ENCODE measurements at places on chromosomes 11 and 22. TPM values are rescaled to one million over a fixed set of nuclear protein-coding genes. Genes with fewer than 3 reads are reported as not detected.
A peak's percentile ranks its signal among the peaks of the same experiment; 100 is the strongest.

NRGN gene
- 30.7 TPM for total RNA-seq

GRCh38 chr11:132685174-132685611 is 847.1 kb downstream of the OPCML start:
- DNase-seq, result no peak

DNA sequence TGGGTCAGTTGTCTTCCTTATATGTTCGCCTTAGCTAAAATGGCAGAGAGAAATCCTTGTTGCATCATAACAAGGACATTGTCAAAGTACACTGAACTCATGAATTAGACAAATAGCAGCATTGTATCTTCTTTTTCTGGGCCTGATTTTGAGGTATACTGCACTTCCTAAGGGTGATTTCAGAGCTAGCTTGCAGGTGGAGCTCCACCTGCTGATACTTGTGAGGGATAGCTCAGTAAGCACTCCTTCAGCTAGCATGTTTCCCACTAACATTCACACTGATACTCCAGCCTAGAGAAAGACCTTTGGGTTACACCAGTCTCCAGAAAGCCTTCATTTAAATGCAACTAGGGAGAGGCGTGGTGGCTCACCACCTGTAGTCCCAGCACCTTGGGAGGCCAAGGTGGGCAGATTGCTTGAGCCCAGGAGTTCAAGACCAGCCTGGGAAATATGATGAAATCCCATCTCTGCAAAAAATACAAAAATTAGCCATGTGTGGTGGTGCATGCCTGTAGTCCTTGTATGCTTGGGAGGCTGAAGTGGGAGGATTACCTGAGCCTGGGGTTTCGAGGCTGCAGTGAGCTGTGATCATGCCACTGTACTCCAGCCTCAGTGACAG is 29.8 kb downstream of the JAM3 start:
- no peak for DNase-seq

DNA sequence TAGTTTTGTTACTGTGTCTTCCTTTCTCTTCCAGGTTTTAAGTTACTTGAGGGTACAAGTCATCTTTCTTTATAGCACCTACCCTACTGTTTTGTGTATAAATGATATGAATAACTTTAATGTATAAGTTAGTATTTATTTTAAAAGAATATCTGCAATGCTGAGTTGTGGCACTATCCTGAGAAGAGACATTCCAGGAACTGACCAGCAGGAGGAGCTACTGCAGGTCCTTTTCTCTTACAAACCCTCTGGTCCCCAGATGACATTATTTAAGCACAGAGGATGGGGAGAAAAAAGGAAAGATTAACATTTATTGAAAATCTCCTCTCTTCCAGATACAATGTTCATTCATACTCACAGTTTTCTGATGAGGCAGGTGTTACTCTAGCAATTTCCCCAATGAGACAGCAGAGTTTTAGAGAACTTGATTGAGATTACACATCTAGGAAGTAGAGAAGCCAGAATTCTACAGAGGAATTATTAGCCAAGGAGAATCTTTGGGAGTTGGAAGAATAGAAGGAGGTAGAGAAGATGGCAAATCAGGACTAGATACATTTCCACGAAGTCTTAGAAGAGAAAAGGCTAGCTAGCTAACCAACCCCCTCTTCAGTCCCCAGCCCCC is 541.2 kb upstream of the API5 start:
- peak; percentile 29 for DNase-seq

- DNase-seq, result no peak
Observed at GRCh38 chr11:3074912-3075589, 17.8 kb upstream of the CARS1 start.

RAB39A gene
- total RNA-seq, result 10.8 TPM

All from neural crest cell (in vitro differentiated cells).